ENCODE measurements at places on chromosomes 3 and 15. TPM values are rescaled to one million over a fixed set of nuclear protein-coding genes. Genes with fewer than 3 reads are reported as not detected.

DNA sequence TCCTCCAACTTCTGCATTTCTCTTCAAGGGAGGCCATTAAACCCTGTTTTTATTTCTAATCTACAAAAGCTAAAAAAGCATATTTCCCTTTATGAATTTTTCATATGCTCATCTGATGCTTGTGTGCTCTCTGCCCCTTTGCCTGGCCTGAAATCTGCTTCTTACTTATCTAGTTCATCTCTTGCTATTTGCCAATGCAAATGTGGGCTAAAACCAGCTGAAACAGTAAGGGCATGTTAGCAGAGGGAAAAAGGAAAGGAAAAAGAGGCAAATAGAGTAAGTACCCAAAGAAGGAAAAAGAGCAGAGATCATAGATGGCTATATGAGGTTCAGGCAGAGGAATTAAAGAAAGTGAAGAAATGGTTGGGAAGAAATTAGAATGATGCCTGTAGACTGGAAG lies 185.2 kb downstream of the CNTN4 start:
- DNase-seq = no peak

GRCh38 chr3:183281126-183281797 lies 28.2 kb downstream of the B3GNT5 start:
- no peak for DNase-seq

DNA sequence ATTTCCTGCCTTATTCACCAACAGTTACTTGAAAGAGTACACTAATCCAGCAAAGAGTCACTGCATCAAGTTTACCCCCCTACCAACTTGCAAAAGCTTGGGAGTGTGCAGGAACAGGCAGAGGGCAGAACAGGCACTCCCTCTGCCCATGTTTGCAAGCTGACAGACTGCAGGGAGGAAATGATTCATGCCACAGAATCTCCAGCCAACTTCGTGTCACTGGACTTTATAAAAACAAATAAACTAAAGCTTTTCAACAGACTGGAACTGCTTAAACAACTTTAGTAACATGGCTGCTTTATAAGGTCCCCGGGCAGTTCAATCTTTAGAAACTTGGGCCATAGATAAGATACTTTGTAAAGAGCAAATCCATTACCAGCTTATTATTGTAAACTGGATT lies 129.5 kb downstream of the THRB start:
- peak; percentile 6 for DNase-seq

- peak; percentile 8 for DNase-seq
Measured at GRCh38 chr3:87145553-87145952, 81.6 kb upstream of the CHMP2B start.

DNA sequence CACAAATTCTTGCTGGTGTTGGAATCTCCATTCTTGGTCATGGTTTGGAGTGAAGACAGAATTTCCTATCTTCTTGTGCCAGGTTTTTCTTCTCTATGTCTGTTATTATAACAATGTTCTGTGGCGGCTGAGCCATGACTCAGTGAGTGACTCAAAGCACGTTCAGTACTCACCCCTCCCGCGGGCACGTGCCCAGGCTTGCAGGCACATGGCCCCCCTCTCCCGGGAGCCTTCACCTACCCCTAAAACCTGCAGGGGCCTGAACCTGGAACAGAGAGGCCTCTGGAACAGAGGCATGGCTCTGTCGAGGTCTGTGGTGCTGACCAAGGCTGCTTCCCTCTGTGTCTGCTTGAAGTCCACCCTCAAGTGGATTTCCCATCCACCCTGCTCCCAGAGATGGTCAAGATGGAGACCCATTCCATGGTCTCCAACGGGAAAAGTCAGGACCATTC lies 27.6 kb downstream of the PLXNB1 start:
- peak; percentile 18 for DNase-seq

DNA sequence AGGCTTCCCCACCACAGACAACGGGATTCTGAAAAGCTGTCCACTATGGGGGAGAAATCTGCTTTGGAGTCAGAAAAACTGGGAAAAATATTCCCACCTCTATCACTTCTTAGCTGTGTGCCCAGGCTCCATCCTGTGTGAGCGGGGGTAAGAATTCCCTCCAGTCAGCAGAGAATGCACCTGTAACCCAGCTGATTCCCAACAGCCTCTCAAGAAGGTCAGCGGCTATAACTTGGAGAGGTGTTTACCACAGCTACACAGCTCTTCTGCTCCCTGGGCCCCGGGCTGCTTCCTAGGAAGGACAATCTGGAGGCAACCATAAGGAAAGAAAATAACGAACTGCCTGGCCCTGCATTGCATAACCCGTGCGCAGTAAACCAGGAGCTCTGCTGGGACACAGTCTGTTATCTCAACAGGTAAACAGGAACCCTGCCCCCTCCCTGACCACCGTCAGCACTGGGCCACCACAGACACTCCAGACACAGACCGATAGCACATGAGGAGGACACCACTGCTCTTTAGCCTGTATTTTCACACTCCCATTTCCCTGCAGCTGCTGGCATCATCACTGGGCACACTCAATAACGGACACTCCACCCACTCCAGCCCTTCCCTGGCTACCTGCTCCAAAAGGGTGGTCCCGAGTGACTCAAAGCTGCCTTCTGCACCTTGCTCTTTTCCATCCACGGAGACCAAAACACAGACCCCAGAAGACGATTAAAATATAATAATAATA lies 2.1 kb downstream of the RAB43 start:
- DNase-seq = no peak

DNA sequence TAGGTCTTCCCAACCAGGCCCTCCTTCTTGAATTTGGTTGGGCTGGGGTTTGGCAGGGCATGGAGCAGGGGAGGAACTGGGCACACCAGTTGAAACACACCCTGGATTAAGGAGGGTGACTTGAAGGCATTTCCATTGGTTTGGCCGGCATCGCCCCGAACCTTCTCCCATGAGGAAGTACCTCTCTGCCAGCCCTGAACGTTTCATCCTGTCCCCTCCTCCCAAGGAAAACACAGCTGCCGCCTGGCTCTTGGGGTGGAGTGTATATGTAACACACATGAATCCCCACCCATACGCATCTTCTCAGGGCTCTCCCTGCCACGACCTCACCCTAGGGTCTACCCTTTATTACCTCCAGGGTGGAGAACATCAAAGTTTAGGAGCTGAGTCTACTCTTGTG lies 14.6 kb downstream of the UBAP1L start:
- DNase-seq = no peak

- peak; percentile 45 for DNase-seq
Measured at GRCh38 chr15:80418892-80419537, 14.8 kb downstream of the ARNT2 start.

DNA sequence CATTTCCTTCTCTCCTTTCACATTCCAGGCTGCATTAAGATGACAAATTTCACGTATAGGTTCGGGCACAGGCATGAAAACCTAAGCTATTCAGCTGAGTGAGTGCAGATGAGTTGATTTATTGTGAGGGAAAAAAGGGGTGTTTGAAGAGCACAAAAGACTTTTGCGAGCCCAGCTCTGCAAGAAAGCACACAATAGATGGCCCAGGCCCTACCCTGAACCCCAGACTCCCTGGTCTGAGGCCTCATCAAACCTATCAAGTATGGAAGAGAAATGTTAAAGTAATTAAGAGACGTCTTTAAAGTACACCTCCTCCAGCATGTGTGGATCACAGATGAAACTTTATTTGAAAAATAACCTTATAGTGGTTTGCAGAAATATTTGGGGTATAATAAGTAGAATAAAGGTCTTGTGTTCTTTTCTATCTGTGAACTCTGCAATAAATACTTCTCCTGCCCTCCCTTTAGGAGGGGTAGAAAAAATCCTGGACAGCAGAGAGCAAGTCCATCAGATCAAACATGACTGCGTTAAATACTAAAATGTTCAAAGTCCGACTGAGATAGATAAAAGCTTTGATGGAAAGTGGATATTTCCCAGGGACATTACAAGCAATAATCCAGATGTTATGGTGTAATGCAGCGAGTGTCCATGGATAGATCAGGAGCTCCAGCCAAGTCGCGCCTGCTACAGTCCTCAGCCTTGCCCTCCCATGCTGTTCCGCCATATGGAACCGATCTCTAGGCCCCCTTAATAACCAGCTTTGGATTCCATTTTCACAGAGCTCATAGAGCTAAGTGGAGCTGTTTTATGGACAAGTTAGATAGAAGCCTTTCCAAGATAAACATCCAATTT lies 121.5 kb downstream of the MCTP2 start:
- DNase-seq = no peak

DNA sequence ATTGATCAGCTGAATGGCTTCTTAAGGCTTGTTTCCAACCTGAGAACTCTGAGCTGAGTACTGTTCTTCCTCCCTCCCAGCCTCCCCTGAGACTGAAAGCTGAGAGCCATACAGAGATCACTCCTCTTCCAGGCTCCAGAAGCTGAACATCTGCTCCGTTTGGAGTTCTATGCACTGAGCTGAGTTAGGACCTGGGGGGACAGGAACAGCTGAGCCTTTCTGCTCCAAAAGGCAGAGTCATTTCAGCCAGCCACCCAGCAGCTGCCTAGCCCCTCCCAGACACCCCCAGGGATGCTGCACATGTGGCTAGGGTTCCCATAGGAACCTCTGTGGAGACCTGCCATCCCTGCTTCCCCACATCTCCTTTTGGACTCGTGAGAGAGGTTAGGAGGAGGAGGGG lies 64.2 kb upstream of the GLCE start:
- no peak for DNase-seq

DNA sequence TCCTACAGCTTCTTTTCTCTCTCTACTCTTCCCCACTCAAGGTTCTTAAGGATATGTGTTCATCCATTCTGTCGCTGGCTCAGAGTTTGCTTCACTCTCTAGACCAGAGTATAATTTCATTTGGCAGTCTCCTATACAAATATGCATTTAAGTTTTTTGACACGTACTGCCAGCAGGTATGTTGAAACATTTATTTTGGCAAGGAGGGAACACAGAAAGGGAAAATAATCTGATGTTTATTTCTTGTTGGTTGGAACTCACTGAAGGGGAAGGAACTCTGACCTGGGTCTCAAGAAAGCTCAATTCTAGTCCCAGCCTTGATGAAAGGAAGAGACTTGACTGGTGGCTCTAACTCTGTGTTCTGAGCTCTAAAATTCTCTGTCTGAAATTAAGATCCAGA lies 21.6 kb downstream of the FANCD2 start:
- no peak for DNase-seq

DNA sequence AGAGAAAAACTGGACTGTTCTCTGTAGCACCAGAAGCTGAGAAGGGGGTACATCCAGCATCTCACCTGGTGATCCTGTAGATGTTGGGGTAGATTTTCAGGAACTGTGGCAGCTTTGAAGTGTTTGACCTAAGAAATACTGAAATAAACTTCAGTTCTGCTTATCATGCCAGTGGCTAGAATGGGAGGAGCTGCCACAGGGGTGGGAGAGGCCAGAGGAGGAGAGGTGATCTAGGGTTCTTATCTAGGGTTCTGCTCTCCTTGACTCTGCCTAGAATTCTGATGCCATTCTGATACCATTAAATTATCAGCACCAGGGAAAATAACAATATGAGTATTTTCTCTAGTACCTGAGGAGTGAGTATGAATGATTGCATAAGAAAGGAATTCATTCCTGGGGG lies 10.2 kb upstream of the CPOX start:
- DNase-seq = no peak

GRCh38 chr15:69848551-69849231 lies 249.0 kb downstream of the TLE3 start:
- no peak for DNase-seq

DNA sequence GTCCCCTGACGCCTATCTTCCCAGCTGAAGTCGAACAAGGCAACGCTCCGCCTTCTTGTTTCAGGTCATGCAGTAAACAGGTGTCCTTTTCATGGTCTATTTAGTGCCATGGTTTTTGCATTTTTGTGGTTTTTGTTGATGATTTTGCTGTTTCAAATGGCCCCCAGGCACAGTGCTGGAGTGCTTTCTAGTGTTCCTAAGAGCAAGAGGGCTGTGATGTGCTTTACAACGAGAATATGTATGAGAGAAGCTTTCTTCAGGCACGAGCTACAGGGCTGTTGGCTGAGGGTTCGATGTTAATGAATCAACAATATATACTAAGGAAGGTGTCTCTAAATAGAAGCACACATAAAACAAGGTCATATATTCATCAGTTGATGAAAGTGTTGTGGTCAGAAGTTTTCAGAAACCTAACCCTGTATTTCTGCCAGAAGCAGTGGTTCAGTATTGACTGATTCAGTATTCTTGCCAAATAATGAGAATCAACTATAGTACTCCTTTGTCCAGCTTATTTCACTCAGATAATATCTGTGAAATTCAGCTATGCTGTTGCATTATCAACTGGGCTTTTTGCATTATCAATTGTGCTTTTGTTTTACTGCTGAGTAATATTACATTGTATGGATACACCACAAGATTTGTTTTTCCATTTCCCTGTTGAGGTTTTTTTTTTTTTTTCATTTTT lies 18.5 kb downstream of the LIMD1 start:
- no peak for DNase-seq

GRCh38 chr3:94065819-94066480 lies 3.1 kb downstream of the NSUN3 start:
- no peak for DNase-seq

GRCh38 chr15:63987796-63988378 lies 58.4 kb downstream of the DAPK2 start:
- DNase-seq = no peak

DNA sequence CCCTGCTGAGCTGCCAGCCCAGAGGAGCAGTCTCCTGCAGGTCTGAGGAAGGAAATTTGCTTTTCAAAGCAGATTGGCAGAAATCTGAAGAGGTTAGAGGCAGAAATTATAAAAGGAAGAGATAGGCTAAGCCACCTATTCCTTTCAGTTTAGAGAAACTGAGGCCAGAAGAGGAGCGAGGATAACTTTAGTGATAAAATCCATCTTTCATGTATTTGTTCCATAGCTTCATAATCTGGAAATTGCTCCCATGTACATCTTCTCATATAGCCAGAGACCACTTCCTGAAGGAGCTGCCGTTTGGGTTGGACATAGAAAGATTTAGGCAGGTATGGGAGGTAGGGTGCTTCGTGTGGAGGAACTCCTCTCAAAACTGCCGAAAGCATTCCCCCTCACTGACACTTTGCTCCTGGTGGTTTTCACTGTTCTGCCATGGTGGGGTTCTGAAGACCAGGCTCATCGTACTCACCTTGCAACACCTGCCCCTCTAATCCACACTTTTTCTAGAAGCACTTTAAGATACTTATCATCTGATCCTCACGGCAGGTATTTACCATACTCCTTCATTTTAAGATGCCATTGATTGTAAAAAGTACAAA lies 670 bp upstream of the ACAP2 start:
- DNase-seq = no peak

ULK3 gene
- 55.3 TPM for polyA plus RNA-seq

ARRDC4 gene
- polyA plus RNA-seq = 3.9 TPM

CCR9 gene
- not detected for polyA plus RNA-seq

CDHR4 gene
- polyA plus RNA-seq = 0.13 TPM

SERINC4 gene
- polyA plus RNA-seq = 0.05 TPM

TM4SF1 gene
- polyA plus RNA-seq = 257 TPM

EXOG gene
- polyA plus RNA-seq = 8.8 TPM

EFCC1 gene
- not detected for polyA plus RNA-seq

TRPM1 gene
- polyA plus RNA-seq = not detected

SPSB4 gene
- polyA plus RNA-seq = 0.21 TPM

DNAJA4 gene
- 0.02 TPM for polyA plus RNA-seq

GPR149 gene
- polyA plus RNA-seq = not detected

HEMK1 gene
- 21.7 TPM for polyA plus RNA-seq

RYK gene
- 36.2 TPM for polyA plus RNA-seq

SHC4 gene
- 1.9 TPM for polyA plus RNA-seq

FES gene
- 0.03 TPM for polyA plus RNA-seq

LNP1 gene
- polyA plus RNA-seq = 2.5 TPM

PLA2G4E gene
- not detected for polyA plus RNA-seq

ACKR2 gene
- 0.10 TPM for polyA plus RNA-seq

SRGAP3 gene
- 2.8 TPM for polyA plus RNA-seq

GOLGA6L7 gene
- not detected for polyA plus RNA-seq

EPB42 gene
- not detected for polyA plus RNA-seq

CACNA1D gene
- 0.12 TPM for polyA plus RNA-seq
